ENCODE measurements at places on chromosomes 2 and 18.
A peak's percentile ranks its signal among the peaks of the same experiment; 100 is the strongest.

DNA sequence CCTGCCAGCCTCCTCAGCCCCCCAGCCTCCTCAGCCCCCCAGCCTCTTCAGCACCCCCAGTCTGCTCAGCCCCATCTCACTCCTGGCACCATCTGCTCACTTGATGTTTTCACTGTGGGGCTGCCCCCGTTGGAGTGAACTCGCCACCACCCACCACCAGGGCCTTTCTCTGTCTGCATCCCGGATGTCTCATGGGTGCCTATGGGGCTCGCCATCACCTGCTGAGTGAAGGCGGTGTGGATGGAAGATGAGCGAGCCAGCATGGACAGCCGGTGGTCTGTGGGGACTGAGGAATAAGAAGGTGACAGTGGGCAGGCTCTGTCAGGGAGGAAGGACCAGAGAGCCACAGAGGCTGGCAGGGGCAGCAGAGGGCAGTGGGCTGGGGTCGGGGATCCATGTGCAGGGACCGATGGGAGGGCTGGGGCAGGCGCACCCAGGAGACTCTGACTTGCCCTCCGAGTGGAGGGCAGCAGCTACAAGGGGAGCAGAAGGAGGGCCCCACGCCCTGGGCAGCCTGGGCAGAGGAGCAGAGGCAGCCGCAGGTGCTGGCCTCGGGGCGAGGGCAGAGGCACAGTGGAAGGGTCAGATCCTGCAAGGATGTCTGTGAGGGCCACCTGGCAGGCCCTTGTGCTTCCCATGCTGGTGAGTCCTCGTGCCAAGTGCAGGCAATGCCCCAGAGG, 74.7 kb upstream of the ODC1 start:
- no peak for DNase-seq

GRCh38 chr2:223328578-223328977, 273.6 kb downstream of the SCG2 start:
- no peak for DNase-seq

DNA sequence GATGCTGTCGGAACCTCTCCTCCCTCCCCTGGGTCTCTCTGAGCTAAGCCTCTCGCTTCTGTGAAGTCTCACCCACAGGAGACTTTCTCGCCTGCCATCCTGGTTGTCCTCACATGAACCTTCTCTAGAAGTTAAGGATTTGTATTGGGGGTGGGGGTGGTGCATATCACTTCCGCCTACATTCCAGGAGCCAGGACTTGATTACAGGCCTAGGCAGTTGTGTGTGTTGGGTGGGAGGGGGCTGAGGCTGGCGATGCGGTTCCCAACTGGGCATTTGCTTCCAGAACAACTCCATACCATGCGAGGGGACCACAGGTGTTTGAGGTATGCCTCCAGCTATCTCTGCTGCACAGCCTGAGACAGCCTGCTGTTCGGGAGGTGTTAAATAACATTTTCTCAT, 56.8 kb upstream of the MGAT4A start:
- no peak for DNase-seq

GRCh38 chr2:5725794-5726463, 33.7 kb downstream of the SOX11 start:
- DNase-seq = no peak

DNA sequence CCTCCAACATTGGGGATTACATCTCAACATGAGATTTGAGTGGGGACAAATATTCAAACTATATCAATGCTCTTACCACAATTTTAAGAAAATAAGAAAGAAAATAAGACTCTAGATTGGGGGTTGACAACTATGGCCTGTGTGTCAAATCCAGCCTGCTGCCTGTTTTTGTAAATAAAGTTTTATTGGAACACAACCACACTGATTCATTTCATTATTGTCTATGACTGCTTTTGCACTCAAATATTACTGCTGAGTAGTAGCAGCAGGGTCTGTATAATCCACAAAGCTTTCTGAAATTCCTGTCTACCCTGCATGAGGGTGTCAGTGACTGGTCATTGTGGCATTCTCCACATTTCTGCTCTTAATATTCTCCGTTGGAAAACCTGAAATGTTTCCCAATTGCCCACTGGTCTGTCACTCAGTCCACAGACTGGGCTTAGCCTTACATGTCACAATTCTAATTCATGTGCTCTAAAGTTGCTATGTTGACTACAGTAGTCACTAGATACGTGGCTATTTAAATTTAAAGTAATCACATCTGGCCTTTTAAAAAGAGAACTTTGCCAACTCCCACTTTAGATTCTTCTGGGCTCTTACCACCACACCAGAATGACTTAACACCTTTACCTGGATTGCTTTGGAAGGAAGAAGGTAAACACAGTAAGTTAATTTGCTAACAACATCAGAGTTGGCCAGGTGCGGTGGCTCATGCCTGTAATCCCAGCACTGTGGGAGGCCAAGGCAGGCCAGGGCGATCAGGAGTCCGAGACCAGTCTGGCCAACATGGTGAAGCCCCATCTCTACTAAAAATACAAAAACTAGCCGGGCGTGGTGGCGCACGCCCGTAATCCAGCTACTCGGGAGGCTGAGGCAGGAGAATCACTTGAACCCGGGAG, 86.9 kb downstream of the CLHC1 start:
- no peak for DNase-seq

- no peak for DNase-seq
Observed at GRCh38 chr2:207503234-207503633, 26.5 kb upstream of the CREB1 start.

DNA sequence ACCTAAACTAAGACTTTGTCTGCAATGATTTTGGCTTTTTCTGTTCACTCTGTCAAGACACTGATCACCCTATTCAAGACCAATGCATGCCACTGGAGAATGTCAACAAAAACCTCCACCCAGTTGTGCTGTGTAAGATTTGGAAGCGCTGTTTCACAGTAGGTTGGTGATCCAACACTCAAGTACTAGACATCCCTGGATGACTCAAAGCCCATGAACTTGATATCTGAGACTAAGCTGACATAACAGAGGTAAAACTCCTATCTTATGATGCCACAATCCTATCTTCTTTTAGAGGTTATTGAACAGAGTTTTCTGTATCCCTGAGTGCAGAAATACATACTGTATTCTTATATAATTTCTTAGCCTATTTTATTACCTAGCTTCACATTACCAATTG, 251.3 kb upstream of the ETAA1 start:
- no peak for DNase-seq

DNA sequence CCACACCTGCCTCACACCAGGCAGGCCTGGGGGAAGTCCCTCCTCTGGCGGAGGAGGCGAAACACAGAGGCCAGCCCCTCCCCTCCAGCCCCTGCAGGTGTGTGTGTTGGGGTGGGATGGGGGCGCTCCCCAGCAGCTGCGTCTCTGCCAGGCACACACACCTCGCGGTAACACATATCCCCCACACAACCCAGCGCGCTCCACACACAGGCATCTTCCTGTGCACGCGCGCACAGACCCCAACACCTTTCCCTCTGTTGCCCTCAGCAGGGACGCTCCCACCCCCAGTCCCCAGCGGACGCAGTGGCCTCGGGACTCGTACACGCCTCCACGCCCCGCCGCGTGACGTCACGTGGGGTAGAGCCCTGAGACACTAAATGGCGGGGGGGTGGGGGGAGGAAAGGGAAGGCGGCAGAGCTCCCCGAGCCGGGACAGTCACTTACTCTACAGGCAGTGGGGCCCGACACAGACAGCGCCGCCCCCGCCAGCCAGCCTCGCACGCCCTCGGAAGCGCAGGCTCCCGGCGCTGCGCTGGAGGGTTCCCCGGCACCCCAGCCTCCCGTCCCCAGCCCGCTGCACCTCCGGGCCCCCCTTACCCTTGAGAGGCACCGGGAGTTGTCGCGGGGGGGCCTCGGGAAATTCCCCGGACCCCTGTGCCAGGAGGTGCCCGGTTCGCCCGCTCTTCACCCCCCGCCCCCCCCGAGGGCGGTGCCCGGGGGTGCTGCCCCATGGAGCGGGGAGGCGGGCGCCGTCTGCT, at the start of gene WNT10A:
Gene WNT10A (plus strand): TSS at position 751 of the 757 bp plus-strand sequence. CDS start 144 bp downstream, outside the sequence.
- peak; percentile 56 for DNase-seq

- DNase-seq = no peak
Observed at GRCh38 chr2:118969734-118970395, 27.9 kb downstream of the MARCO start.

DNA sequence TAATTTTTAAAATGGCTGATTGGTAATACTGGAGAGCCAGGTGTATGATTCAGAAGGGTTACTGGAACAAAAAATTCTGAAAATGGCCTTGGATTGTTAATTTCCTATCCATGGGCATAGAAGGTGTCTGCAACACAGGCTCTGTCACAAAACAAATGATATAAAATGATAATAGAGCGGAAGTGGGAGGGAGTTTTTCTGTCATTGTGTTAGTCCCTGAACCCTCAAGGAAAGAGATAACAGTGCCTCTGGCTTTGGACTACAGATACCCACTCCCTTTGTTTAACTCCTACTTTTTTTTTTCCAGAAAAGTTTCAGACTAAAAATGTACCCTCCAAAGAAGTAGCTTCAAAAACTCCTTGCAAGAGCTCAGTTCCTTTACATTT, 28.0 kb upstream of the YES1 start:
- DNase-seq = no peak

- DNase-seq = no peak
Observed at GRCh38 chr2:99734236-99734635, 244.4 kb upstream of the REV1 start.

Measured in stimulated activated CD8-positive, alpha-beta memory T cell treated with anti-CD3 and anti-CD28 coated beads, Interleukin-4, amount 100 ng/mL, for 24 hours (primary cell).